CD4-positive, alpha-beta memory T cell (primary cell): ENCODE measurements at places on chromosomes 11 and 22.

- no peak for DNase-seq
Observed at GRCh38 chr11:61120099-61120705, 17.9 kb downstream of the CD5 start.

GRCh38 chr11:33722590-33723234 lies 13.5 kb downstream of the CD59 start:
- no peak for DNase-seq

- no peak for DNase-seq
Observed at GRCh38 chr11:43989162-43989981, 46.9 kb downstream of the C11orf96 start.

GRCh38 chr11:8870411-8871170 lies 40.4 kb upstream of the AKIP1 start:
- DNase-seq: peak; percentile 3

- peak; percentile 94 for DNase-seq
Observed at GRCh38 chr11:68839054-68839865, 2.5 kb downstream of the CPT1A start.

GRCh38 chr11:65471447-65471891 lies 27.4 kb upstream of the MALAT1 start:
- no peak for DNase-seq

DNA sequence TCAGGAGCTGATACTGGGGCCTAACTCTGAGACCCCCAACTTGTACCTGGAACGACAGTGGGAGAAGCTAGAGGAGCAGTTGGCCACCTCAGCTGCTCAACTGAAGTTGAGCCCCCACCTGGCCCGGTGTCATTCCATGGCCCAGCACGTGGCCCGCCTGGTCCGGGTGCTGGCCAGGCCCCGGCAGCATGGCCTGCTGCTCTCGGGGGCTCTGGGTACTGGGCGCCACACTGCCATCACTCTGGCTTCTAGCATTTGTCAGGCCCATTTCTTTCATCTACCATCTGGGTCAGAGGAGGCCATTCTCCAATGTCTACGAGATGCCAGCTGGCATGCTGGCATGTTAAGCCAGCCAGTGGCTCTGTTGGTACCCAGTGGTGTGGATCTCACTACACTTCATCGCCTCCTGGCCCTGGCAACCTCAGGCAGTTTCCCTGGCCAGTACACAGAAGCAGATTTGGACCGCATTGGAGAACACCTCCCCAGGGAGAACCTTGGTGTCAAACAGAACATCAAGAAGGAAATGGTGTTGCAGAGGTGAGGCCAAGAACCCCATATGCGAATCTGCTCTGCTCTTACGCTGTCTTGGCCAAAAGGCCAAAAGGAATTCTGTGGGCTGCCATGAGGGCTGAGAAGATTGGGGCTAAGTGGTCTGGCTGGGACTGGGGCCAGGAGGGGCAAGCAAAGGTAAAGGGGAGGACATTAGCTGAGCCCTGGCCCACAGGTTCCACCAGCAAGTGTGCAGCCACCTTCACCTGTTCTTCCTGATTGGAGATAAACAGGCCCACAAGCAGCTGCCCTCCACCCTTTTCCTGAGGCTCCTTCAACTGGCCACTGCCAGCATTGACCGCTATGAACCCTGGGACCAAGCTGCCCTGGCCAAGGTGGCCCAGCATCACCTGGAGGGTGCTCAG lies 45.4 kb downstream of the RRP8 start:
- no peak for DNase-seq

DNA sequence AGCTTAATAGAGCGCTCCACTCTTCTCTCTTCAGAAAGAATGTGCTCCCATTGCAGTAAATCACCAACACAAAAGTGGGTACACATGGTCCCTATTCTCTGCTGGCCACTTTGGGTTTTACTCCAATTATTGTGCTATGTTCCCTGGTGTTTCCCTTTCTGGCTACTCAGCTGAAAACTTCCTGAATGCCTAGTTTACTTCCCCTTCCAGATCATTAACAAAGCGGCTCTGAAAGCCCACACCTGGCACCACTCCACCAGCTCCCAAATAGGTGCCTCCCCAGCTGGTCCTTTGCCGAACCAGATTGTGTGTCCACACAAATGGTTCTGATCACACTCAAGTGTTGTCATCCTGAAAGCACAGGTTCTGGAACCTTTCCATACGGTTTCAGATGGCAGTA lies 443.7 kb downstream of the NTM start:
- no peak for DNase-seq

DNA sequence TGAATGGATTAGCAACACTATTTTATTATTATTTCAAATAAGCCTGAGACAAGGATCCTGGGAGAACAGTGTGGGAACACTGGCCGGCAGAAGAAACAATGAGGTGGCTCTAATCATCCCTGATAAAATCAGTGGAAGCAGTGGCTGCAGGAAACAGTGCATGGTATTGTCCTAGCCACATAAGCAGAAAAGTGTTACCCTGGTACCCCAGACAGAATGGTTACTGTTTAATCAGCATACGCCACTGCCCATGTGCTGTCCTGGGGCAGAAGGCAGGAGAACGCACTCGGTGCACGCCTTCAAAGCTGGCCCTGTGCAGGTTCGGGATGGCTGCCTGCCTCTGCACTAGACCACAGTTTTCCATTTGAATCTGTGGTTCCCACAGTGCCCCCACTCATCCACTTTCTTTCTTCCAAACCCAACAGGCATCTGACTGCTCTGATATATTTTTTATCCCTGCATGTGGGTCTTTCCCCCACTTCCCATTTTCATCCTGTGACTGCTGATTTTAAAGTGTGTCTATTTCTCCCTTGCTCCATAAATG lies 25.7 kb downstream of the OPCML start:
- DNase-seq: no peak

GRCh38 chr11:86483940-86484794 lies 109.5 kb downstream of the CCDC81 start:
- DNase-seq: no peak

DNA sequence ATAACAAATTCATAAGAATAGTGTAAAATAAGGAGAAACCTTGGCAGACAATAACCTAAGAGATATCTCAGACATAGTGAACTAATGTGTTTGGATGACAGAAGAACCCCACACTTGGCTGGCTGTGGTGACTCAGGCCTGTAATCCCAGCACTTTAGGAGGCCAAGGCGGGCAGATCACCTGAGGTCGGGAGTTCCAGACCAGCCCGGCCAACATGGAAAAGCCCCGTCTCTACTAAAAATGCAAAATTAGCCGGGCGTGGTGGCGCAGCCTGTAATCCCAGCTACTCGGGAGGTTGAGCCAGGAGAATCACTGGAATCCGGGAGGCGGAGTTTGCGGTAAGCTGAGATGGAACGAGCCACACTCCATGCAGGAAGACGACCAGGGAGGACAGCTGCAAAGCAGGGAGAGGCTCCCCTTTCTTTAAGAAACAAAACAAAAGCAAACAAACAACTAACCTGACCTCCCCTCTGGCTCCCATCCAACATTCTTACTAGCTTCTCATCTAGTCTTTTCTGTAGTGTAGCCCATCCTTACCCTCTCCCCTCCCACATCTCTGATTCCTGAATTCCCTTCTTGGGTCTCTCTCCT lies 84.2 kb downstream of the ZNF280B start:
- DNase-seq: no peak

DNA sequence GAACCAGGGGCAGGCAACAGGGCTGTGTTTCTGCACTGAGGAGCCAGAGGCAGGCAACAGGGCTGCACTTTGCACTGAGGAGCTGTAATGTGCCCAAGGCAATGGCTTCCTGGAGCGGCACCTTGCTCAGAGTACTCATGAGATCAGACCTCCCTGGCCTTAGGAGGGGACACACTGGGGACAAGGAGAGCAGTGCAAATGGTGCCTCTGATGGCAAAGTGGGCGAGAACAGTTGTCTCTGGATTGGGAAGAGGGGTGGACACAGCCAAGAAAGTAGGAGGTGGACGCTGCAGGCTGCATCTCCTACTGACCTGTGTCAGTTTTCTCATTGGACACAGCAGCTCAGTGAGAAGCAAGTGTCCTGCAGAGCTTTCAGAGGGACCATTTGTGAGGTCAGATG lies 1443.3 kb downstream of the TBC1D22A start:
- DNase-seq: no peak

GRCh38 chr11:101567071-101567470 lies 16.7 kb downstream of the TRPC6 start:
- no peak for DNase-seq

GRCh38 chr22:49929211-49929979 lies 11.0 kb downstream of the CRELD2 start:
- DNase-seq: peak; percentile 76

DNA sequence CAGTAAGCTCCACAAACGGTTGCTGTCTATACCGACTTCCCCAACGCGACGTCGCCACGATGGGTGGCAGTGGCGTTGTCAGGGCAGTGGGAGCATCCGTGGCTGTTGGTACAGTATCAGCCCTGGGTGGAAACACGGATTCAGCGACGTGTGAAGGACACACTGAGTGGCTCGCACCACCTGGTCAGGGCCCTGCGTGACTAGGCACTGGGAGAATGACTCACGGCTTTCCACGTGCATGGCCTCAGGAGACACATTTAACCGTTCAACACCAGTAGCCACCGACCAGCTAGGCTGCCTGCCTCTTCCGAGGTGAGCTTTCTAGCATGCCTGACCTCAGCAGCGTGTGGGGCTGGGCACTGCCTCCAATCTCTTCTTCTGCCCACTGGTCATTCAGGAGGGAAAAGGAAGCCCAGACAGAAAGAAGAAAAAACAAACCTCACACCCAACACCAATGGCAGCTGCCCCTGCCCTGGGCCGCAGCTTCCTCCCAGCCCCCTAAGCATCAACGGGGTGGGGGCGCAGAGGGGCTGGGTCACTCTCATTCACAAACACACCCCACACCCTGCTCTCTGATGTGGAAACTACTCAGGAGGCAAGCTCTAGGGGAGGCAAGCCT lies 59.0 kb downstream of the MYH9 start:
- DNase-seq: peak; percentile 68

GRCh38 chr11:86671531-86672006 lies 847 bp downstream of the ME3 start:
- DNase-seq: no peak

DNA sequence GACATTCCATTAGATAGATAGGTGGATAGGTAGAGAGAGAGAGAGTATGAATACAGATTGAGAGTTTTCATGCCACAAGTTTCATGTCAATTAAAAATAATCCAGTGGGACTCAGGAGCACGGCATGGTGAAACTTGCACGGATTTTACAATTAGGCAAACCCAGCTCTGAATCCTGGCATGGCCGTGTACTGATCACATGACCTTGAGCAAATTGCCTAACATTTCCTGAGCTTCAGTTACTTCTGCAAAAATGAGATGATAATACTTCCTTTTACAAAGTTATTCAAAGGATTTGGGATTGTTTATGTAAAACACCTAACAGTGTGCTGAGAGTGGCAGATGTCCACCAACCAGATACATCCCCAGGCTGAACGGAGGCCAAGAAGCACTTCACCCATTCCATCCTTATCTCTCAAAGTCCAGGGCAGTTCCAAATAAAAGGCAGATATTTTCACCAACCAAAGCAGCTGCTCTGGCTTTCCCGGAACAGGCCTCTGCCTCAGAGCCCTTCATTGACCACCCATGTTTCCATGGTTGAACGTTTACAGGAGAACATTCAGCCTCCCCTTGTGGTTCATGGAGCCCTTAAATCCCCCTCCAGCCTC lies 17.9 kb downstream of the APLNR start:
- no peak for DNase-seq

- DNase-seq: no peak
Observed at GRCh38 chr11:103378931-103379330, 269.7 kb downstream of the DYNC2H1 start.

GRCh38 chr11:35470616-35471015 lies 51.3 kb upstream of the SLC1A2 start:
- DNase-seq: no peak

- DNase-seq: no peak
Observed at GRCh38 chr11:74278721-74279161, 32.7 kb downstream of the P4HA3 start.

DNA sequence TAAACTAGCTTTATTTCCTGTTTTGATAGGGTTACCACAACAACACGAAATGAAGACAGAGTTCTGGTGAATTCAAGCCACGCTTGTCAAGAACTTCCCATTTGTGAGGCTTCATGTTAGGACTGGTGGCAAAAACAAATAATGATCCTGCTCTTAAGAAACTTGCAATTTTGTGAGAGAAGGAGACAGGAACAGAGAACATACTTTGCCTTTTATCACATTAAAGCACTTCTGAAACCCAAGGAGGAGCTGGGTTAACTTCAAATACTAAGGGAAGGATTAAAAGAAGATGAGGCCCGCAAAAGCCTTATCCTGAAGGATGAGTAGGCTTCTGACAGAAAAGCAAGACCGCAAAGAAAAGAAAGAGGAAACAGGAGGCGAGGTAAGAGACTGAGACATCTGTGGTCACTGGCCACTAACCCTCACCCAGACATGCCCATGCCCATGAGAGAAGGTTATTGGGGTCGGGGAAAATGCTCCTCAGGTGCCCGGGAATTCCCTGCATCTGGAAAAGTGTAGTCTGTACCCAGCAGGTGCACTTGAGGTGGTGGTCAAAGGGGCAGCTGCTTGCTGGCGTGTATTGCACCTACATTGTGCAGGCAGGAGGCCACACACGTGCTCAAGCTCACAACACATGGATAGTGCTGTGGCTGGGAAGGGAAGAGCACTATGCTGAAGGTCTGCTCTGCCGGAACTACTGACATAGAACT lies 50.5 kb downstream of the MAPK1 start:
- peak; percentile 73 for DNase-seq

DNA sequence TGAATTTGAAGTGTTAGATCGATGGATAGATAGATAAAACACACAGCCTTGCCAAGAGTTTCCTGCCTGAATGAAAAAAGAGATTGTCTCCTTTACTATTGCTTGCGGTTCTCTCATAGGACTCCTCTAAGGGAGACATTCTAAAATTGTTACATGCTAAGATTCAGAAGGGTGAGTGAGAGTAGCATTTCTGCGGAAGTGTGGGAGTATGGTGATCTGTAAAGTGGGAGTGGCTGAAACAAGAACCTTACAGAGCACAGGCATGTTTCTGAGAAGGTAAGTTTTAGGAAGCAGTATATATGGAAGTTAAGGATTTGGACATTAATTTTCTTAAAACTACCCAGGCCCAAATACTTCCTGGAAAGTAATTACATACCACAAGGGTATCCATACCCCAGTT lies 139.6 kb downstream of the TRIM44 start:
- DNase-seq: no peak

- DNase-seq: peak; percentile 29
Observed at GRCh38 chr22:23772649-23773473, at the start of gene MMP11. MMP11 (plus strand) TSS chr22:23772849; CDS start chr22:23772871, 22 bp downstream.

- DNase-seq: no peak
Observed at GRCh38 chr11:39804271-39804670, 1655.2 kb downstream of the LRRC4C start.

GRCh38 chr22:47307822-47308221 lies 545.4 kb downstream of the TBC1D22A start:
- DNase-seq: no peak
